ENCODE measurements at places on chromosomes 16 and 17.

DNA sequence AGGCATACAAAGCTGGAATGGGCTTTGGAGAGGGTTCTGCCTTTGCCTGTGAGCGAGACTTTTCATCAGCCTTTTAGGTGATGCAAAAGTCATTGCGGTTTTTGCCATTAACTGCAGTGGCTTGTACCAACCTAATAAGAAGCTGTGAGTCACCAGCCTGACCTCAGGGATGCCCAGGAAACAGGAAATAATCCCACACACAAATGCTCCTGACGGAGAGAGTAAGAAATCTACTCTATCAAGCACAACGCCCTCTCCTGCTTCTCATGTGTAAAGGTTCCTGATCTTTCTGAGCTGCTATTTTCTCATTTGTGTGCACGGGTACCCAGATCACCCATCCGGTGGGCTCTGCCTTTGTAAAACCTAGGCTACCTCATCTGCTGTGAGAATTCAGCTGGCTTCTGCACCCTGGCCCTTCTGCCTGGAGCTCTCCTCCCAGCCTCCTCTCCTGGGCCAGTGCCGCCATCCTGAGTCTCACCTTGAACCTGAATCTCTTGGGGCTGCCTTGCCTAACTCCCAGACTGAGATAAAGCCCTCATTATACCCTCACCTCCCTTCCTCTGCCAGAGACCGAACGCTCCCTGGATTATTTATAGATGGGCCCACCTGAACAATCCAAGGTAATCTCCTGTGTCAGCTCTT is 299.7 kb downstream of the C16orf95 start:
- DNase-seq: no peak

GRCh38 chr16:66691234-66691633 is 5.3 kb downstream of the CMTM4 start:
- no peak for DNase-seq

DNA sequence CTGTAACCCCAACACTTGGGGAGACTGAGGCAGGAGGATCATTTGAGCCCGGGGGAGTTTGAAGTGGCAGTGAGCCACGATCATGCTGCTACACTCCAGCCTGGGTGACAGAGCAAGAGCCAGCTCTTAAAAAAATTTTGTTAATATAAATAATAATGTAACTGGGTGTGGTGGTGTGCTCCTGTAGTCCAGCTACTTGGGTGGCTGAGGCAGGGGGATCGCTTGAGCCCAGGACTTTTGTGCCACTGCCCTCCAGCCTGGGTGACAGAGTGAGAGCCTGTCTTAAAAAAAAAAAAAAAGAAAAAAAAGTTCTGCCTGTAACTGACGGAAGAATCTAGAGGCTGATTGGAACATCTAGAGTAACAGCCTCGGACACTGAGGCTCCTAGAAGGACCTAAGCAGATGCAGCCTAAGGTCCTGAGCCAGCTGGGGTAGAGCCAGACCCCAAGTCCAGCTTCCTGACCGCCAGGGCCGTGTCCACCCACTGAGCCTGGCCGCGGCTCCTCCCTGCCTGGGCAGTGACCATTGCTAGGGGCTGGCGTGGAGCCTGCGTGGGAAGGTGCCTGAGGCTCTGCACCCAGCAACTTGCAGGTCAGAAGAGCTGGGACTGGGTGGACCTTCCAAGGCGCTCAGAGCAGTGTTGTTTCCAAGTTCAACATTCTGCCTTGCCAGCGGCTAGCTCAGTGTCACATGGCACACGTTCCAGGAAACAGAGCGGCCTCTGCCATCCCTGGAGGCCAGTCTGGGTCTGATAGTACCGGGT is 209.4 kb upstream of the CIBAR2 start:
- no peak for DNase-seq

GRCh38 chr17:13118311-13118710 is 100.5 kb upstream of the ELAC2 start:
- no peak for DNase-seq
